ENCODE measurements at places on chromosomes 5 and 9.

- no peak for DNase-seq
Measured at GRCh38 chr5:137727623-137728022, 8.3 kb downstream of the KLHL3 start.

DNA sequence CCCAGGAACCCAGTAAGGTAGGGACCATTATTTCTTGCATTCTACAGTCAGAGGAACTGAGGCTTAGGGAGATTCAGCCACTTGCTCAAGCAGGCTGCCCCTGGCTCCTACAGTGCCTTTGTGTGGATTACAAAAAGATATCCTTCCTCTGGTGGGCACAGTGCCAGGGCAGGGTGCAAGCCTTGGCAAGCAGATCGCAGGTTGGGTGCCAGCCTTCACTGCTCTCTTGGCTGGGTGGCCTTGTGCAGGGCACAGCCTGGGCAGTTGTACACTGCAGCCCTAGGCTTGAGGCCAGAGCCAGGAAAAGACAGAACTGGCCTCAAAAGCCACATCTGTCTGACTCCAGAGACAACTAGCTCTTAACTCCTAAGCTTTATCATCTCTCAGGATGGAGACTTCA is 15.0 kb downstream of the DOCK2 start:
- DNase-seq, result no peak

DNA sequence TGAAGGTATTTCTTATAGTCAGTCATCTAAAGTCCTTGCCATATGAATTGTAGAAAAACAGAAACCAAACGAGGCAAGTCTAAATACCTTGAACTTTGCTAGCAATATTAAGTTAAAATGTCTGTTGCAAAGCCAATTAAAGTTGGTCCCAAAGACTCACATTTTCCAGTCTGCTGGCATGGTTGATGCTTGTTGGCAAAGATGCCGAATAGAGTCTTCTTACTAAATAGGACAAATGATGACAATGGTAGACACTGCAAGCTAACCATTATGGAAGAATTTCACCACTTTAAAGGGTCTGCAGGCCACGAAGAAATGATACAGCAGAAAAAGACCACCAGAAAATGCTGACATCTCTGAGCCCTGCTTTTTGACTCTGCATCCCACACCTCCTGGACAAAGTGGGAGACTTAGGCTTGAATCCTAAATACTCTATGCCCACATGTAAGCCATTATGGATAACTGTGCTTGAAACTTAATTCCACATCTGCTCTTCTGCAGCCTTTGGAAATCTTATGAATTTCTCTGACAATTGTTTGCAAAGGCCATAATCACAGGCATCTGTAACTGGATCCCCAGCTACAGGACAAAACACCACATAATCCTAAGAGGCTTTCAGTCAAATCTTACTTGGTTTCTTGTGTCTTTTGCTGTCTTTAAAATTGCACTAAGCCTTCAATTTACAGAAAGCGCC is 61.3 kb downstream of the LHFPL2 start:
- no peak for DNase-seq

GRCh38 chr5:29795096-29795652 is 1398.3 kb upstream of the CDH6 start:
- no peak for DNase-seq

DNA sequence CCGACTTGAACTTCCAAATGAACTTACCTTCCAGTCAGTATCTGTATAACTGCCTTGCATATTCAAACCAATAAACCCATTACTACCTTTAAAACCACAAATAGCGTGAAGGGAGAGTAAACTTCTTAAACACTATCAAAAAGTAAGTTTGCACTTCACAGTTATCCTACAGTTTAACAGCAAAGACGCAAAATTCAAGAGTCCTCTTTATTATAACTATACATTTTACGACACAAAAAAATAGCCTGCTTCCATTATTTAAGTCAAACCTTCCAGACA is 1.8 kb downstream of the PTBP3 start:
- no peak for DNase-seq

GRCh38 chr9:113600023-113600823 is 136.7 kb downstream of the RGS3 start:
- DNase-seq, result peak; percentile 81

GRCh38 chr5:86968301-86968753 is 299.4 kb upstream of the RASA1 start:
- no peak for DNase-seq

- DNase-seq, result no peak
Measured at GRCh38 chr5:147854894-147855773, 23.4 kb upstream of the SCGB3A2 start.

DNA sequence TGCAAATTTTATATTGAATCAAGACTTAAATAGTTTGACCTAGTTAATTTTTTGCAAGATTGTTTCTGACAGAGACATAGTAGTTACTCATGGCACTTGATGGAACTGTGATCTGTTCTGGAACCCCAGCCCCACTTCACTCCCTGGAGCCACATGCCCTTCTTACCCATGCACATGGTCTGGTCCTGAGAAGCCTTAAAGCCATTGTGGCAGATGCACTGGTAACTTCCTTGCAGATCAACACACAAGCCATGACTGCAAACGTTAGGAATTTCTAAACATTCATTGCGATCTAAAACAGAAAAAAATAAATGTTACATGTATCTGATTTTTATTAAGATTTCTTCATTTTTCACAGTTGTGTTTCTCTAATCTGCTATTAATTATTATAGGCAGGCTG is 221.2 kb downstream of the SLC12A2 start:
- DNase-seq, result no peak

DNA sequence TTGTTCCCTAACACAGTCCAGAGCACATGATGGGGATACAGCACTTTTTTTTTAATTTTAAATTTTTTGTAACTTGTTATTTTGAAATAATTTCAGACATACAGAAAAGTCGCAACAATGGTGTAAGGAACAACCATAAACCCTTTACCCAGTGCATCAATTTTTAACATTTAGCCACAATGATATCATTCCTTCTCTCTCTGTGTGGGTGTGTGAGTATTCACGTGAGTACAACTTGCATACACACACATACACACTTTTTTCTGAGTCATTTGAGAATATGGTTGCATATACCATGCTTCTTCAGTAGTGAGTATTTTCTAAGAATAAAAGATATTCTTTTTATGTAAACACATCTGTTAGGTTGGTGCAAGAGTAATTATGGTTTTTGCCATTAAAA is 135.2 kb downstream of the ARHGAP26 start:
- DNase-seq, result no peak

GRCh38 chr9:295576-295975 is 80.9 kb downstream of the DOCK8 start:
- DNase-seq, result no peak

DNA sequence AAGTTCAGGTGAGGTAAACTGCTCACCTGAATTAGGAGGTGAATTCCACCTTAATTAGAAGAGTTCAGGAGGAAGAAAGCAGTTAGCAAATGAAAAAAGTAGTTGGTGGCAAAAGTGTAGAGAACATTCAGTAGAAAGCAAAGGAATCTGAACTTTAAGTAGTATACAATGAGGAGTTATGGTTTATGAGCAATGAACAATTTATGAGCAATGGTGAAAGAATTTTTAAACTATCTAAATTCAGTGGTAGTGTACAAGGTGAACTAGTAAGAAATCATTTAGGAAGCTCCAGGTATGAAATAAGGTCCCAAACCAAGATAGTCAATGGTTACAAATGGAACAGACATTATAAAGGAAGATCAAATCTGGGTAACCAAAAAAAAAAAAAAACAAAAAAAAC is 3.1 kb downstream of the CETN3 start:
- no peak for DNase-seq

DNA sequence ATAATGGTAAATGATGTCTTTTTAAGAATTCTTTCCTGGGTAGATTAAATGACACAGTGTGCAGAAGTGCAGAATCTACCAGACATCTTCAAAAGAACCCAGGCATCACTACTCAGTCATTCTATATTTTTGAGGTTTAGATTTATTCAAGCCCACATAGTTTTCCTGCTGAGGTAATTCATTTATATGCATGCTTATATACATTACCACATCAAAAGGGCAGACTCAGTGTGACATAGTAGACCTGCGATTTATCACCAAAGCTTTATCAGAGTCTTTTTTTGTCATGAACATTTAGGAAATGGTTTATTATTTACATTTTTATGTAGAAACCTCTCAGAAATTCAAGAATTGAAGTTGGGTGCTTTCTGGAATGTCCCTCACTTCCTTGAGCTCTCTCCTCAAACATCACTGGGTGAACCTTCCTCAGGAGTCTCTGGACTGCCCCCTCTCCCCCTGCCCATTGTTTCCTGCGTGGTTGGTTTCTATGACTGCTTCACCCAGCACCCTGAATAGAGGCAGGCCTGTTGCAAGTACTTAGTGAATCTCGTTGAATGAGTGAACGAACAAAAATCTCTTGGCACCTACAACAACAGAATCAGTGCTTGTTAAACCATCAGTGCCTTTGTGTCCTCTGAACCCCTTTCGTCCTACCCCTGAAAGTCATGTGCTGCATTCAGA is 42.5 kb downstream of the ADAMTS16 start:
- DNase-seq, result no peak

DNA sequence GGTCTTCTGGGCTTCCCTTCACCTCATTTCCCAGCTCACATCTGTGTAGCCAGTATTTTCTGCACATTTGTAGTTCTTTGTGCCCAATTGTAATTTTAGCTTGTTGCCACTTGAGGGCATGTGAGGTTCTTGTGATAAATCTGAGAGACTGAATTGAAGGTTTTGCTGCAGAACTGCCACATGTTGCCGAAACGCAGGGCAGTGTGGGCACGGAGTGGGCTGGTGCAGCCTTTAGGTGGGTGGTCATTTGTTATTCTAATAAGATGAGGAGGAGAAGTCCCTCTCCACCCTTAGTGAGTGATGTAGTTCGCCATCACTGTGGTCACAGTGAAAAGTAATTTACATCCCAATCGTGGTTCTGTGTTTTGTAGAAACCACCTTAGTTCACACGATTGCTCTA is 21.2 kb downstream of the OTULIN start:
- DNase-seq, result peak; percentile 56

GRCh38 chr5:41708604-41708940 is 161.7 kb downstream of the OXCT1 start:
- DNase-seq, result no peak

GRCh38 chr9:112033237-112034215 is 136.9 kb downstream of the UGCG start:
- no peak for DNase-seq

DNA sequence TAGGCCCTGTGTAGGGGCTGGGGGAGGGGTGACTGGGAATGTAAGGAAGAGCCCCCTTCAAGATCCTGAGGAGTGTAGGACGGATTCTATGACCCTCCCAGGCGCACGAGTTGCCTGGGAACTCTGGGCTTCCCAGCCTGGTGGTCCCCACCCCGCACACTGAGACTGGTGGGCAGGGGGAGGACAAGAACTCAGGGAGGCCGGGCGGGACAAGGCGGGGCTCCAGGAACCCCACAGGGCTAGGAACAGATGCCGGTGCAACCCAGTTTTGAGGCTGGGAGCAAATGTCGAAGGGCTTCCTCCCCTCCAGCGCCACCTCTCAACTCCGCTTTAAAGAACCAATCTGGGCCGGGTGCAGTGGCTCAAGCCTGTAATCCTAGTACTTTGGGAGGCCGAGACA is 1.3 kb upstream of the VDAC1 start:
- DNase-seq, result no peak

DNA sequence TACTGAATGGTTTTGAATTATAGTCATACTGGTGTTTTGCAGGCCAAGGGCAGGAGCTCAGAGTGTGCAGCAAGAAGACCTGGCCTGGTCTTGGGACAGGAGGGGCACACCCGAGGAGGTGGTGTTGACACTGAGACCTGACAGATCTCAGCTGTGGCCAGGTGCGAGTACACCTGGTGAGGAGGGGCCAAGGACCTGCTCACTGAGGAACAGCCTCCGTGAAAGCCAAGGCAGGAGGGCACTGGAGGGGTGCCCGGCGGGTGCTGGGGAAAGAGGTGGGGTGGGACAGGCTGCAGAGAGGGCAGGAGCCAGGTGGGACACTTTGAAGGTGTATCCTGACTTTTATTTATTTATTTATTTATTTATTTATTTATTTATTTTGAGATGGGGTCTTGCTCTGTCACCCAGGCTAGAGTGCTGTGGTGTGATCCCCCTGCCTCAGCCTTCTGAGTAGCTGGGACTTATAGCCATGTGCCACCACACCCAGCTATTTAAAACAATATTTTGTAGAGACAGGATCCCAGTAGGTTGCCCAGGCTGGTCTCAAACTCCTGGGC is 23.3 kb upstream of the LAMC3 start:
- DNase-seq, result no peak

- no peak for DNase-seq
Measured at GRCh38 chr5:136055612-136056309, 27.0 kb downstream of the TGFBI start.

GRCh38 chr9:21506626-21507482 is 24.7 kb upstream of the IFNE start:
- peak; percentile 61 for DNase-seq

GRCh38 chr9:135887585-135888050 is 19.7 kb downstream of the CAMSAP1 start:
- DNase-seq, result no peak

GRCh38 chr5:122493091-122494021 is 181.3 kb downstream of the SNCAIP start:
- DNase-seq, result no peak

DNA sequence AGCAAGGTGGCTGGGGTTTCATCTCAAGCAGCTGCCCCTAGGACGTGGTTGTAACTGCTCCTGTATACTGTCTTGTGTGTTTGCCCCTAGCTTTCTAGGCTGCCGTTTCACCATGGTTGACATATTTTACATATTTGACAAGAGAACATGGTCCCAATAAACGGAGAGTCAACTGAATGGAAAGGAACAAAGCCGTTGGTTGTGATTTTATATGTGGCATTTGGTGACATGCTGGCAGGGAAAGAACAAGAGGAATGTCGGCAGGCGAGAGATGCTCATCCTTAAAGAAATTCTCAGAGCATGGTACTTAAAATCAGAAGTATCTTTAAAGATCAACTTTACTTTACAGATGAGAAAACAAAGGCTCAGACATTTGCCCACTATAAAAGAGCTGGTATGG is 11.8 kb downstream of the ZNF366 start:
- DNase-seq, result no peak

- no peak for DNase-seq
Measured at GRCh38 chr9:114083666-114084065, 5.6 kb upstream of the AMBP start.

DNA sequence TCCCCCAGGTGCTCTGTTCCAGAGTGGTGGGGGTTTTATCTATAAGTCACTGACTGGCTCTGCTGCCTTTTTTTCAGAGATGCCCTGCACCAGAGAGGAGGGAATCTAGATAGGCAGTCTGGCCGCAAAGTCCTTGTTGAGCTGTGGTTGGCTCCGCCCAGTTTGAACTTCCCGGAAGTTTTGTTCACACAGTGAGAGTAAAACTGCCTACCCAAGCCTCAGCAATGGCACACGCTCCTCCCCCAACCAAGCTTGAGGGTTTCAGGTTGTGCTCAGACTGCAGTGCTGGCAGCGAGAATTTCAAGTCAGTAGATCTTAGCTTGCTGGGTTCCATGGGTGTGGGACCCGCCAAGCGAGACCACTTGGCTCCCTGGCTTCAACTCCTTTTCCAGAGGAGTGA is 1428.6 kb downstream of the MAT2B start:
- no peak for DNase-seq

- no peak for DNase-seq
Measured at GRCh38 chr9:23120630-23121029, 674.0 kb downstream of the DMRTA1 start.

- DNase-seq, result peak; percentile 80
Measured at GRCh38 chr9:90301277-90301653, 341.4 kb downstream of the DIRAS2 start.

GRCh38 chr5:62100201-62100600 is 205.8 kb upstream of the KIF2A start:
- no peak for DNase-seq

GRCh38 chr9:125831616-125832015 is 84.4 kb downstream of the PBX3 start:
- no peak for DNase-seq
